Fibroblast of skin of abdomen (primary cell): ENCODE measurements at places on chromosomes 16 and 17.

DNA sequence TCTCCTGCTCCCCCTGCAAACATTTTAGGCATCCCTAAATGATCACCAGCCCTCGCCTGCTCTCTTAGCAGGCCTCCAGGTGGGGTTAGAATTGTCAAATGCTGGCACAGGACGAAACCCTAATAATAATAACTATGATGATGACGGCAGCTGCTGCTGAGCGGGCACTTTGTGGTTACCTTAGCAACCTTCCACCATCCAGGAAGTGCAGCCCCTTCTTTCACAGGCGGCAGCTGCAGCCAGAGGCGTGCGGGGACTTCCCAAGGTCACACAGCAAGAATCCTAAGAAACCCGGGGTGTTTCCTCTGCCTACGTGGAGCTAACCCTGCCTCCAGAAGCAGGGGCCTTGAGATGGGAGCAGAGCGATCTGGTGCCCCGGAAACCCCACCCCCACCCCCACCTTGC, 22.4 kb upstream of the EIF1 start:
- DNase-seq: peak; percentile 45

DNA sequence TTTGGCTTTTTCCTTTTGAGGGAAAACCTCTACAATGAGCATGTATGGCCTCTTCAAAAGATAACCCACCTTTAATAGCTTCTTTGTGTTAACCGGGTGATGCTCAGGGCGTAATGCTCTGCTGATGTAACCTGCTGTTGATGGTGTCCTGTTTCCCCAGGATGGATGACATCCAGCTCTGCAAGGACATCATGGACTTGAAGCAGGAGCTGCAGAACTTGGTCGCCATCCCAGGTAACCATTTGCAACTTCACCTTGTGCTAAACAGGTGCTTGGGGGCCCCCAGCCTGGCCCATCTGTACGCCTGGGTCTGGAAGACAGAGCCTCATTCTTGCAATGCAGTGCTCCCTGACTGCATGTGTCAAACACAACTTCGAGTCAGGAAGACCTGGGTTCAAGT, 75.1 kb downstream of the MARF1 start:
- DNase-seq: no peak

- no peak for DNase-seq
These were observed 30.4 kb downstream of the KDM8 start for GRCh38 chr16:27233731-27234130.

GRCh38 chr17:20216853-20217252, 207.7 kb downstream of the SPECC1 start:
- no peak for DNase-seq

- DNase-seq: no peak
These were observed 265.0 kb downstream of the PHKB start for GRCh38 chr16:47726031-47726675.

DNA sequence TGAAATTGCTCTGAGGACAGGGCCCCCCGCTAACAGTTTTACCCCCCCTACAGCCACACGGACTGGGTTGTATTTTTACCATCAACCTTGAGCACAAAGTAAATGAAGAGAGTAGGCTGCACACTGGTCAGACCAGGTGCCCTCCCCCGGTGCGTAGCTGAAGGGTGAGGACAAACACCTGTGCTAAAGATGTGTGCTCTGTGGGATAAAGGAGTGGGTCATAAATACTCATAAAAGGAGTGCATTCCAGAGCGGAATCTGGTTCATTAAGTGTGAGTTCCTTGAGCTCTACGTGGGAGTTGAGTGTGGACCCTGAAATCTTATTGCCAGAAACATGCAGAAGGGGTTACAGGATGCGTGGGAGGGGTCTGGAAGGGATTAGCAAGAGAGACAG, 217.0 kb downstream of the CCDC182 start:
- DNase-seq: no peak

DNA sequence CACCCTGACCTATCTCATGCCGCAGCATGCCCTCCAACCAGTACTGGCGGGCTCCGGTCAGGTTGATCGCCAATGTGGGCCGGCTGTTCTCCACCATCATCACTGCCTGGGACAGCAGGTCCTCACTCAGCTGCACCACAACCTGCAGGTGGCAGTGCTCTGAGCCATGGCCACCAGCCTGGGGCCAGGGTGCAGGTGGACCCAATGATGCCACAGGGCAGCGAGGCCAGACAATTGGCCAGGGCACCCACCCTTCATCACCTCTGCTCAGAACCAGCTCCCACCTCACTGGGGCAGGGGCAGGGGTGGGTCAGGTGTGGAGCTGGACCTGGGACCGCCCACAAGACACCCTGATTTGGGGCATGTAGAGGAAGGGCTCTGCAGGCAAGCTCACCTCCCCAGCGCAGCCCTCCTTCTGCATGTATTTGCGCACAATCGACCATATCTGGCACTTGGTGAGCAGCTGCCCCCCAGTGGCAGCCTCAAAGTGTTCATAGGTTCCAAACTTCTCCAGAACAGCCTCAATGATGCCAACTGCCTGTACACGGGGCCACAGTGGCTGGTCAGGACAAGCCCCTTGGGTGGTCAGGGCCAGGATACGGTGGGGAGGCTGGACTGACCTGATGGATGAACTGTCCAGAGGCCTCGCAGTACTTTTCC, 4.2 kb downstream of the MATCAP1 start:
- no peak for DNase-seq

- no peak for DNase-seq
These were observed 10.6 kb upstream of the MRPL38 start for GRCh38 chr17:75915268-75915667.

- no peak for DNase-seq
These were observed 81.7 kb downstream of the LMF1 start for GRCh38 chr16:888901-889570.

- peak; percentile 7 for DNase-seq
These were observed 5.8 kb downstream of the TMEM231 start for GRCh38 chr16:75550211-75550662.

DNA sequence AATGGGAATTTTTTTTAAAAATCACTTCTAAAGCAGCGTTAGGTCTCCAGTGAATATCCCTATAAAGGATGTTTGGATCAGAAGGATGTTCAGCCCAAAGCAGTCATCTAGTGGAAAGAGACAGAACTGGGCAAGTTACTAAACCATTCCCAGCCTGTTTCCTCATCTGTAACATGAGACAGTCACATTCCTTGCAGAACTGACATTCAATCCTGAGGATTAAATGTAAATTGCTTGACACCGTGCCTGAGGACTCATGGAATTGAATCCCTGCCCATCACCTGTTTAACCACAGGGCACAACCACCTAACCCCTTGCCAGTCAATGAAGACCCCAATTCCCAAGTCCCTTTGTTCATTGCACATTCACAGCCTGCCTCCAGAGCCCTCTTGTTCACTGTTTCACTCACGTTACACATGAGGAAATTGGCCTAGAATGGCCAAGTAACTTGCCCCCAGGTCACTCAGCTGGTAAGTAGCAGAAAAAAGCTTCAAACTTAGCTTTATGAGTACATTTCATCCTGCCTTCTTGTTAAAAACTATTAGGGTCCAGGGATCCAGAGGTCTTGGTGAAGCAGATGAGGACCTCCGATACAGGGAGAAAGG, 1.4 kb downstream of the CMTM2 start:
- DNase-seq: peak; percentile 79

- no peak for DNase-seq
These were observed 14.3 kb upstream of the SCIMP start for GRCh38 chr17:5248821-5249479.

DNA sequence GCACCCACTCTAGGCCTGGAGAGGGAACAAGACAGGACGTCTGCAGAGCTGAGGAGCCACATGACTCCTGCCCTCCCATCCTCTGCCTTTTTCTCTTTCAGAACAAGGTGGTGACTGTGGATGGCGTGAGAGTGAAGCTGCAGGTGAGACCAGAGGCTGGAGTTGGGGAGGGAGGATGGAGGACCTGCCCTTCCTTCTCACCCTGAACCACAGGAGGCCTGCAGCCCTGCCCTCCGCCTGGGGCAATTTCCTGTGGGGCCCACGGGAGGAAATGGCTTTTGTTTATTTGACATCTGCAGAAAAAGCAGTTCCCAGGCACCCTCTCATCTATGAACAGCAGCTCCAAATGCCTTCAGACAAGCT, 5.1 kb downstream of the RAB37 start:
- DNase-seq: no peak

- no peak for DNase-seq
These were observed 54.2 kb upstream of the IL34 start for GRCh38 chr16:70592106-70592571.

DNA sequence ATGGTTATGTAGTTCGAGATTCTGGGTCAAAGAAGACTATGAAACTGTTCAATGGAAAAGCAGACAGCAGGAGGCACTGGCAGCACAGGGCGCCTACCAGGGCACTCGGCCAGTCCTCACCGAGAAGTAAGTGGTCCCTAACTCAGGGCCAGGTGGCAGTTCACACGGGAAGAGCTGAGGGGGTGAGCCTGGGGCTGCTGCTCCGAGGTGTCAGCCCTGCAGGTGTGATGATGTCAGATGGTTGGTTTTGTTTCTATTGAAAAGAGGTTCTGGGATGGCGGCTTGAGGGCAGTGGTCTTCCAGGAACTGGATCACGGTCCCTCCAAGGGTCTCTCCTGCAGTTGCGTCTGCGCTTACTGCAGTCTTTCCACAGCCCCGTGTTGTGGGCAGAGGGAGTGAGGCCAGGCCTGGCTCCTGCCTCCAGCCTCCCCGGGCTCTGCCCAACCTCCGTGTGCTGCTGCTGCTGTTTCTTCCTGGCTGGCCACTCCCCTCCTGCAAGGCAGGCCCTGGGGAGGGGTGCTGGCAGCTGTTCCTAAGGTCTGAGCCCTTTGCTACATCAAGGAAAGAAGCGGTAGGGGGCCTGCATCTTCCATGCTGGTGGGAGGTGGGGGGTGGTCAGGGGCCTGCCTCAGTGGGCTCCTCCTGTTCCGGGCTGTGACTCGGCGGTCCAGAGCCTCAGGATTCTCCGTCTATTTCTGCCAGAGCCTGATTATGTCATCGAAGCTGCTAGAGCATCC, 22.6 kb downstream of the RNF213 start:
- no peak for DNase-seq

- DNase-seq: peak; percentile 77
These were observed 133.8 kb upstream of the PLCG2 start for GRCh38 chr16:81645266-81645694.

DNA sequence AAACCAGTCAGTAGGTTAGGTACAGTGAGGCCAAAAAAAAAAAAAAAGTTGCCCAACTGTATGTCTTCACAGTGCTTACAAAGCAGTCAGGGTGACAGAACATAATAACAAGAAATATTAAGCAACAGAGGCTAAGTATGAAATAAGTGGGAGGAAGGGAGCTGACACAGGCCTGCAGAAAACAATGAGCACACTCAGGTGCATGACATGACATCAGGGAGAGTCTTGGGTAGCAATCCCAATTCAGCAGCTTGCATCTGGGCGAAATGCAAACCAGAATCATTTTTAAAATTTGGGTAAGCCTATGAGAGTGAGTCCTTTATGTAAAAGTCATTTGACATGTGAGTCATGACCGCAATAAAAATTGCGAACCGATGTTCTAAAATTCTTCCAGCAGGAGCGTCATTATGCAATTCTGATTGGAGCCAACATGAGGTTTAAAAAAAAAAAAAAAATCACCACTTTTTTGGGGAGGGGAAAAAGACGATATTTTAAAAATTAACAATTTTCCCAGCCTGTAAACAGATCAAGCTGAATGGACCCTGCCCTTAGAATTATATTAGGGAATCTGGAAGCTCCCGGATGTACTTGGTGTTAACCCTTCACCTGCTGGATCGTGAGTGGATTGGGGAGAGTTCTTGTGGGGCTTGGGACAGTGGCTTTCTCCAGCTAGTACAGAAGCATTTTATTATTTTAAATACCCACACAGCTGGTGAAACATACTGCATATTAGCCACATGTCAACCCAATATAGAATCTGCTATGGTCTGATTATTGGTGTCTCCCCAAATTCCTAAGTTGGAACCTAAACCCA, 127.9 kb downstream of the NPIPB5 start:
- peak; percentile 47 for DNase-seq

DNA sequence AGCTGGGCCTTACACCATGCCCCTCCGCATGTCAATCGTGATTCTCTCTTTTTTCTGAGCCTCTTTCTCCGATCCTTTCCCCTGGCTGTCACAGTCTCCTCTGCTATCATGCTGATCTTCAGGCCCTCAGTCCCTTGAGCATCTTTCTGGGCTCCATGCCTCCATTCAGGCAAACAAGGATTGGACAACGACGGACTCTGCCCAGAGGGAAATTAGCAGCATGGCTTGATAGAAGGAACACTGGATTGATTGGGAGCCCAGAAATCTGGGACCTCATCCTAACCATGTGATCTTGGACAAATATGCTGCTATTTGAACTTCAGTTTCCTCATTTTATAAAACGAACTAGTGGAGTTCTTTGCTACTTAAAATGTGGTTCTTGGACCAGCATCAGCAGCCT, 19.6 kb upstream of the PHF12 start:
- DNase-seq: no peak
